ENCODE measurements at places on chromosomes 6 and 20.

DNA sequence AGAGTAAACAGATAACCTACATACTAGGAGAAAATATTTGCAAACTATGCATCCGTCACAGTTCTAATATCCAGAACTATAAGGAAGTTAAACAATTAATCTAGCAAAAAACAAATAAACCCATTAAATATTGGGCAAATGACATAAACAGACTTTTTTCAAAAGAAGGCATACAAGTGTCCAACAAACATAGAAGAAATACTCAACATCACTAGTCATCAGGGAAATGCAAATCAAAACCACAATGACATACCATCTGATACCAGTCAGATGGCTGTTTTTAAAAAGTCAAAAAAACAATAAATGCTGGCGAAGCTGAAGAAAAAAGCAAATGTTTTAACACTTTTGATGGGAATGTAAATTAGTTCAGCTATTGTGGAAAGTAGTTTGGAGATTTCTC, 1117.7 kb upstream of the MAP3K7 start:
- no peak for DNase-seq
- no peaks in the 10 kb centered on the region for H3K4me1 ChIP-seq
- H3K27me3 ChIP-seq: no peaks in the 10 kb centered on the region
- no peaks in the 10 kb centered on the region for H3K36me3 ChIP-seq

- H3K27ac ChIP-seq: peak overlapping the region; percentile 6
- no peak overlapping the region for H3K4me3 ChIP-seq
- H3K4me1 ChIP-seq: peaks cover 26% of the 10 kb centered on the region
- no peak for DNase-seq
- peaks cover 2% of the 10 kb centered on the region for H3K36me3 ChIP-seq
Measured at GRCh38 chr6:125041740-125042459, 79.7 kb downstream of the RNF217 start.

DNA sequence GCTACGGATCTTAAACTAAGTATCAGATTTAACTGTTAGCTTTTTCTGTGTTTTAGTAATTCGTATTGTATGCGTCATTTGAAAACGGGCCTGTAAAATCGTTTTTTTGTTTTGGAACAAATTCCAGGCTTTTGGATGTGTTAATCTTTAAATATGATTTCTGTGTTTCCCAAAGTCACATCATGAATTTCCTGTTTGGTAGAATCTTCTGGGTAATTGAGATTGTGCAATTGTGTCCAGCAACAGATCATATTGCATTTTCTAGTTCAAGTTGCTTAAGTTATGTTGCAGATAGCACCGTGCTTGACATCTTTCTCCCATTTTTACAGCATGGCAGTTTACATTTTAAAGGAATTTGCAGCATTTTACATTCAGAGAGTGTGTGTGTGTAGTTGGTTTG, 1.9 kb downstream of the MAPK14 start:
- no peaks in the 10 kb centered on the region for H3K4me1 ChIP-seq
- peaks cover 3% of the 10 kb centered on the region for H3K27me3 ChIP-seq
- H3K36me3 ChIP-seq: no peaks in the 10 kb centered on the region
- no peak for DNase-seq
- H3K27ac ChIP-seq: peak overlapping the region; percentile 94

DNA sequence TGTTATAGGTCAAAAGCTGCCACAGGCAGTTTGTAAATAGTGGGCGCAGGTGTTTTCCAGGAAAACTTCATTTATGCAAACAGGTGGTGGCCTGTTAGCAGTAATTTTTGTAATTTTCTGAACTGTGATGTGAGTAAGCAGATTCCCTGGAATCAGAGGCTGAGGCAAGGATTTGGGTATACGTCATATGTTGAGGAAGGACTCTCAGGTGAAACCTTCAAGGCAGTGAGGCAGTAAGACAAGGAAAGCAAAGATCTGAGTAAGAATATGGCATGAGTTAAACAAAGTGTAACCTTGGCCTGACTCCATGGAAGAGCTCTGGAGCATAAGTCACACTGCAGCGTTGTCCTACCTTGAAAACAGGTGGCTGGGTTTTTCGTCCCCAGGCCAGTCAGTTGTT, 291.1 kb upstream of the BTBD3 start:
- no peak overlapping the region for H3K4me3 ChIP-seq
- H3K27ac ChIP-seq: no peak overlapping the region
- no peaks in the 10 kb centered on the region for H3K36me3 ChIP-seq

DNA sequence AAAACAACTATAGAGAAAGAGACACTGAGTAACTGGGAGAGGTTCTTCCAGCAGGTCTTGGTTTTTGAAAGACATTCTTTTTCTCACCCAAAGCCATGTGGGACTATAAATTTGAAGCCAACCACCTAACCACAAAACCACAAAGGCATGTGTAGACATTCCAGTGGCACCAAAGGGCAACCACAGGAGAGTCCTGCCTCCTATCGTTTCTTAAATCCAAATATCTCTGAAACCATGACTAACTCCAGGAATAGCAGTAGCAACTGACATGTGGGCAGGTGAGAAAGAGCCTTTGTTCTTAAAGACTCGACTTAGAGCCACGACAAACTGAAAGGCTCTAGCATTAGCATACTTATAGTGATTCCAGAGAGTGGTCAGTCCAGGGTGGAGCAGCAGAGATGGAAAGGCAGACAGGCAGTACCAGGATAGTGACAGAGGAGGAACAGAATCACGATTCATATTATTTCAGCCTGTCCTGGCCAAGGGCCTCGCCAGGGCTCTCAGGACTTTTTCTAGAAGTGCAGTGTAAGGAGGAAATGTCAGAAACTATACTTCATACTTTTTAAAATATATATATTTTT, 9.4 kb upstream of the COL9A1 start:
- H3K27ac ChIP-seq: no peak overlapping the region
- no peak for DNase-seq

- H3K27ac ChIP-seq: no peak overlapping the region
- no peak for DNase-seq
- H3K27me3 ChIP-seq: peaks cover 7% of the 10 kb centered on the region
- H3K4me1 ChIP-seq: no peaks in the 10 kb centered on the region
Measured at GRCh38 chr6:33820243-33820642, 16.4 kb upstream of the MLN start.

- H3K27ac ChIP-seq: no peak overlapping the region
- H3K4me1 ChIP-seq: no peaks in the 10 kb centered on the region
- H3K27me3 ChIP-seq: peaks cover 3% of the 10 kb centered on the region
- no peaks in the 10 kb centered on the region for H3K36me3 ChIP-seq
Measured at GRCh38 chr20:29313481-29313880, 1944.0 kb upstream of the DEFB115 start.

- no peak overlapping the region for H3K27ac ChIP-seq
- H3K4me3 ChIP-seq: no peak overlapping the region
- no peak for DNase-seq
- no peaks in the 10 kb centered on the region for H3K4me1 ChIP-seq
- H3K36me3 ChIP-seq: no peaks in the 10 kb centered on the region
- H3K27me3 ChIP-seq: no peaks in the 10 kb centered on the region
Measured at GRCh38 chr6:117456998-117457397, 25.5 kb upstream of the DCBLD1 start.

DNA sequence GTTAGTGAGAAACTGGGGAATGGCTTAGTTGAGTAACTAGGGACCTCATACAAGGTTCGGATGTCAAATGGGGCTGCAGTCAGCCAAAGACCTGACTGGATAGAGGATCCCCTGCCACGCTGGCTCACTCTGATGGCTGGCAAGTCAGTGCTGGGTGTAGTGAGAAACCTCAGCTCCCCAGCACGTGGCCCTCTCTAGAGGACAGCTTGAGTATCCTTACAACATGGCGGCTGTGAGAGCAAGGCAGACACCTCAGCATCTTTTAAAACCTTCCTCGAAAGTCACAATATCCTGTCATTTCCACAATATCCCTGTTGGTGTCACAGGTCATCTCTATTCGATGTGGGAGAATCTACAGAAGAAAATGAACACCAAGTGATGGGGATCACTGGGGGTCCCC, 26.7 kb upstream of the IPCEF1 start:
- H3K36me3 ChIP-seq: no peaks in the 10 kb centered on the region
- H3K4me3 ChIP-seq: no peak overlapping the region
- H3K27ac ChIP-seq: no peak overlapping the region
- H3K4me1 ChIP-seq: peaks cover 12% of the 10 kb centered on the region

DNA sequence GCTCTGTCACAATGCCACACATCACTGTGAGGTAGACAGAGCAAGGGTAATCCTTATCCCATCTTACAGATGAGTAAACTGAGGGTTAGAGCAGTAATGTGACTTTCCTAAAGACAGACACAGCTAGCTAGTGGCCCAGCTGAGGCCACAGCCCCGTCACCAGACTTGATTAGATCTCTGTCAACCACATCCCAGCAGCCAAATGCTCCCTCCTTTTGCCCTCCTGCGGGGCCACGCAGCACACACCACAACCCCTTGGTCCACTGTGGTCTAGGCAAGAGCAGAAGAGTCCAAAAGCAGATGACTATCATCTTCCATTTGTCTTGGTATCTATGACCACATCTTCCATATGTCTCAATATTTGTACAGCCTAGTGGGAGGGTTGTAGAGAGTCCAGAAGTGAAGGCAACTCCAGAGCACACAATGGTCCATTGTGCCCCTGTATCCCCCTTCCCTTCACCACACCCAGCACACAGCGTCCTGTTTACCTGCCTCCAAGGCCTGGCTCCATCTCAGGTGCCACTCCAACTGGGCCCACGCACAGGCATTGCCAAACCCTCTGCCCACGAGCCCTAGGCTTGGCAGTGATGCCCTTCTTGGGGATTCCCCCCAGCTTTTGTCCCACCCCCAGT, 47.1 kb upstream of the FOXP4 start:
- H3K36me3 ChIP-seq: no peaks in the 10 kb centered on the region
- no peaks in the 10 kb centered on the region for H3K27me3 ChIP-seq
- no peaks in the 10 kb centered on the region for H3K4me1 ChIP-seq
- no peak overlapping the region for H3K27ac ChIP-seq
- no peak for DNase-seq
- no peak overlapping the region for H3K4me3 ChIP-seq

DNA sequence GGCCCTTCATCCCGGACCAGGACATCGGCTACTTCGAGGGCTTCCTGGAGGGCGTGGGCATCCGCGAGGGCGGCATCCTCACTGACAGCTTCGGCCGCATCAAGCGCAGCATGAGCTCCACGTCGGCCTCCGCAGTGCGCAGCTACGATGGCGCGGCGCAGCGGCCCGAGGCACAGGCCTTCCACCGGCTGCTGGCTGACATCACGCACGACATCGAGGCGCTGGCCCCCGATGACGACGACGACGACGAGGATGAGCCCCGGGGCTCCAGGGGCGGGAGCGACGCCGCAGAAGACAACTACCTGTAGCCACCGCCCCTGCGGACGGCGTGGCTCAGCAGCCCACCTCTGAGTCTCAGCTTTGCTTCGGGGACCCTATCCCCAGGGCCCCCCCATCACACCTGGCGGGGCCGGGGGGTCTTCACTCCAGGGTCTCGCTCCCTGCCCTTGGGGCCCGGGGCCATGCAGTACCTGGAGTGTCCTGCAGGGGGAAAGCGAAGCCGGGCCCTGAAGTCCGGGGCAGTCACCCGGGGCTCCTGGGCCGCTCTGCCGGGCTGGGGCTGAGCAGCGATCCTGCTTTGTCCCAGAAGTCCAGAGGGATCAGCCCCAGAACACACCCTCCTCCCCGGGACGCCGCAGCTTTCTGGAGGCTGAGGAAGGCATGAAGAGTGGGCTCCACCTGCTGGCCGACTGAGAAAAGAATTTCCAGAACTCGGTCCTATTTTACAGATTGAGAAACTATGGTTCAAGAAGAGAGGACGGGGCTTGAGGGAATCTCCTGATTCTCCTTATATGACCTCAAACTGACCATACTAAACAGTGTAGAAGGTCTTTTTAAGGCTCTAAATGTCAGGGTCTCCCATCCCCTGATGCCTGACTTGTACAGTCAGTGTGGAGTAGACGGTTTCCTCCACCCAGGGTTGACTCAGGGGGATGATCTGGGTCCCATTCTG, 20.8 kb upstream of the HCK start:
- peaks cover 59% of the 10 kb centered on the region for H3K27me3 ChIP-seq
- DNase-seq: peak; percentile 84
- no peak overlapping the region for H3K4me3 ChIP-seq
- no peaks in the 10 kb centered on the region for H3K36me3 ChIP-seq
- H3K4me1 ChIP-seq: peaks cover 7% of the 10 kb centered on the region
- no peak overlapping the region for H3K27ac ChIP-seq

DNA sequence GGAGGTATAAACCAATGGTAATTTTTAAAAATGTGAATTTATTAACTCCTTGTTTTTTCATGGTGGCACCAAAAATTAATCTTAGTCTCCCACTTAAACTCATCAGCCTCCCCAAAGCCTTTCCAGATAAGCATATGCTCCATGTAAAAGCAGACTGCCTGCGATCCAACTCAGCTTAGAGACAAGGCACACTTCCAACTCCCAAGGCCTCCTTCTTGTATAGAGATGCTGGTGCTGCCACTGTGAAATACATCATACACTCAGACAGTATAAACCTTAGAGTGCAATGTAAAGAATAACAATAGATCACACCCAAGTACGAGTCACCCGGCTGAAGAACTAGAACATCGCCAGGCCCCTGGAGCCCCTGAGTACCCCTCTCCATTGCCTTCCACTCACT, 2.0 kb downstream of the ANKRD6 start:
- H3K4me3 ChIP-seq: no peak overlapping the region
- no peaks in the 10 kb centered on the region for H3K36me3 ChIP-seq
- no peak overlapping the region for H3K27ac ChIP-seq
- DNase-seq: no peak
- peaks cover 6% of the 10 kb centered on the region for H3K4me1 ChIP-seq

GRCh38 chr20:31869942-31870725, at the start of the genes DUSP15 and TTLL9:
Gene DUSP15, minus strand, starts transcription at chr20:31870527. Its CDS starts 190 bp downstream, at chr20:31870337.
Gene TTLL9, plus strand, starts transcription at chr20:31870634. Its CDS starts 493 bp downstream, at chr20:31871127.
- H3K27ac ChIP-seq: peak within 1 kb of the TSS; percentile 48
- peak within 1 kb of the TSS; percentile 81 for H3K4me3 ChIP-seq
- no peaks in the 10 kb centered on the region for H3K36me3 ChIP-seq
- peaks cover 4% of the 10 kb centered on the region for H3K27me3 ChIP-seq

- no peak overlapping the region for H3K4me3 ChIP-seq
- H3K27ac ChIP-seq: peak overlapping the region; percentile 70
- no peaks in the 10 kb centered on the region for H3K27me3 ChIP-seq
- H3K36me3 ChIP-seq: no peaks in the 10 kb centered on the region
- H3K4me1 ChIP-seq: peaks cover 42% of the 10 kb centered on the region
Measured at GRCh38 chr6:127462376-127462775, 3.2 kb upstream of the KIAA0408 start.

DNA sequence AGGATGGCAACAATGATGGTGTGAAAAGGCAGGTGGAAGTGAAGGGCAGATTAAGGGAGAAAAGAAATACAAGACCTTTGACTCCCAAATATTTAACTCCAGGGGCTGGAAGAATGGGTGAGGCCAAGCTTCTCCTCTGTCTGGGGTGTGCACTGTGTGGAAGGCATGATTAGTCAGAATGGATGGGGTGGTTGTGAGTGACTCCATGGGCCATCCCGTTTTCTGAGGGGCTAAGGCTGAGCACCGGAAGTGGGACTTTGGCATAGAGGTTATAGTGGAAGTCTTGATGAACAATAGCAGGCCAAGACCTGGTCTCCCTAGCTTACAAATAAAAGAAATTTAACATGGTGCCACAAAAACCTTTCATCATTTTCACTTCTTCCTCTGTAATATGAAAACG, 12.1 kb downstream of the E2F3 start:
- no peaks in the 10 kb centered on the region for H3K36me3 ChIP-seq
- H3K27ac ChIP-seq: no peak overlapping the region
- peaks cover 1% of the 10 kb centered on the region for H3K4me1 ChIP-seq
